ENCODE measurements at places on chromosomes 3 and 15.

GRCh38 chr3:14280326-14280725 lies 101.7 kb downstream of the LSM3 start:
- DNase-seq = no peak

GRCh38 chr3:194867270-194867983 lies 181.7 kb downstream of the FAM43A start:
- peak; percentile 90 for DNase-seq

GRCh38 chr3:188863999-188864406 lies 307.8 kb upstream of the TPRG1 start:
- no peak for DNase-seq

DNA sequence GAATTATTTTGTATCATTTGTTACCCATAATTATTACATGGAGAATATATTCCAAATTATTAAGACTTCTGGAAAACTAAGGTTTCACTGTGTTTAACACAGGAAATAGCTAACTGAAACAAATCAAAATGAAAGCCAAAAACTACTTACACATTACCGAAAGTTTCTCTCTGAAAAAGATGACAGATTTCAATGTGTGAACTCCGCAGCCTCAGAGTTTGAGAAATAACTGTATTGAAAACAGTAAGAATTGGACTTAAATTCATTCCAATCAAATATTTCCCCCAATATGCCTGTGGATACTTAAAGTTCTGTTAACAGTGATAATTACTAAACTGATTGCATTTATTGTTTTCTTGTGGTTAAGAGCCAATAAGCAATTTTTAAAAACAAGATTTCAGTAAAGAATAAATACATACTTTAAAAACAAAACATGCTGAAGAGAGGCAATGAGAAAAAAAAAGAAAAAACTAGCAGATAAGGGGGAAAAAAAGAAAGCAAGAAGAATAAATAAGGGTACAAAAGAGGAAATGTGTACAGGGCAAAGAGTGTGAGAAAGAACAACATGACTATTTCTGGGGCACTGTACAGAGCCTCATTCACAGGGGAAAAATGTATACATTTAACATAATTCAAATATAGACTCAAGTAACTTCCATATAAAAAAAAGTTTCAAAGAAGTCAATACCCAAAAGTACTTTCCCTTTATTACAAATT lies 30.7 kb downstream of the DENND4A start:
- DNase-seq = no peak

- no peak for DNase-seq
Measured at GRCh38 chr15:61685534-61685933, 374.7 kb downstream of the VPS13C start.

GRCh38 chr15:94930960-94931359 lies 699.6 kb downstream of the MCTP2 start:
- no peak for DNase-seq

GRCh38 chr3:7209098-7209497 lies 348.2 kb downstream of the GRM7 start:
- no peak for DNase-seq

DNA sequence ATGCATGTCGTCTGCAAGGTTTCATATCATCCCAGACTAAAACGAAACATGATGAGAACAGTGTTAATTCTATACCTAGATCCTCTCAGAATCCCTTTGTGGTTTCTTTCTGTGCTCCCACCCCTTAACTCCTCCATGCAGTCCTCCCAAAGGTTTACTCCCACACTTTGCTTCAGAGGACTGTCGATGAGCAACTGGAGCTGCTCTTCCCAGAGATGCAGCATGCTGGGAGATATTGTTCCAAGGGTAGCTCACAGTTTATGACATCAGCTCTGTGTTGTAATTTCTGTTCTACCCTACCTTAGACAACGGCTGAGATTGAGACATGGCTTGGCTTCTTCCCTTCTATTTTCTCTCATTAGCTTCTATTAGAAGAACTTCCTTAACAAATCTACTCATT lies 313.0 kb upstream of the COL8A1 start:
- no peak for DNase-seq

DNA sequence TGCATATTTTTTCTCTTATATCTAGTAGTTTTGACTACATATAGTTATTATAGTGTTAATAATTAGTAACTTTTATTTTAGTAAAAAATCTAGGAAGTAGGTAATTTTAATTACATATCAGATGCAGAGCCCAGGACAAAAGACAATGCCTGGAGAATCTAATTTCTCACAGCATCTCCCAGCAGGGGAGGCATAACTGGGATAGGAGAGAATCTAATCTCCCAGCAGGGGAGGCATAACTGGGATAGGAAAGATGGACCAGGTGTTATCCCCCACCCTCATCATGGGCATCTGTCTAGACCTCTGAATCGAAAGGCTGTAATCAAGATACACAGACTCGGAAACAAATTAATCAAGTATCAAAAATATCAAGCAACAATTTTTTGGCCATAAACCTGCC lies 58.2 kb downstream of the OSTN start:
- DNase-seq = no peak

GRCh38 chr15:68389936-68390817 lies 41.8 kb downstream of the ITGA11 start:
- DNase-seq = peak; percentile 94

GRCh38 chr3:64122476-64122875 lies 99.2 kb upstream of the PSMD6 start:
- DNase-seq = no peak

GRCh38 chr3:36991923-36992805 lies 767 bp downstream of the EPM2AIP1 start:
- DNase-seq = peak; percentile 56

DNA sequence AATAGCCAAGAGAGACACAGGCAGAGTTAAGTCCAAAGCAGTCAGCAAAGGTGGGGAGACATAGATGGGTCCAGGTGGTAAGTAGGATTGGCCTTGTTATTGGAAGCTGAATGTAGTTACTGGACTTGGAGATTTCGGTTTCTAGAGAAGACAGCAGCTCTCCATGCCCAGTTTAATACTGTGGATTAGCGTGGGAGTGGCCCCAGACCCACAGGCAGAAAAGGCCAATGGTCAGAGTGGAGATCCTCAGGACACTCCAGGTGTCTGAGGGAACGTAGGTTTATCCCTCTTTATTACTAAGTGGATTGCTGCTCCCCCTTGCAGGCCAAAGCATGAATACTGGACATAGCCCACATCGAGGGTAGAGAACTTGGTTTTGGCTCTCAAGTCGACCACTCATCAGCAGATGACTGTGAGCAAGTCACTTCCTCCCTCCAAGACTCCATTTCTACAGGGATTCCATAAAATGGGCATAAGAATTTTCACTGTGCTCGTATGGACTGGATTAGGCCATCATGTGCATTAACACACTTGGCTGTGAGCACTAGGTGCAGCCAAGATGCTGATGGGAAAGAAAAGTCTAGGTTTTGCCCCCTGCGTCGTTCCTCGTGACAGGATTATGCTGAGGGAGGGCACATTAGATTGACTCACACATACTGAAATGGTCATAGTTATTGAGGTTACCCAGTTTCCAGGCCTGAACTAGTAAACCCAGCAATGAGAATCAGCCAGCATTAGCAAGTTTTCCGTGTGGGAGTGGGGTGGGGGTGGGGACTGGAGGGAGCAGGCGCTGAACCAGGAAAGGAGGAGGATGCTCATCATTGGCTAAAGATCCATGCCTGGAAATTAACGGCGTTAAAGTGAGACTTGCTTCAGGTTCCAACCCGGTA lies 225.2 kb upstream of the TPRG1 start:
- no peak for DNase-seq

DNA sequence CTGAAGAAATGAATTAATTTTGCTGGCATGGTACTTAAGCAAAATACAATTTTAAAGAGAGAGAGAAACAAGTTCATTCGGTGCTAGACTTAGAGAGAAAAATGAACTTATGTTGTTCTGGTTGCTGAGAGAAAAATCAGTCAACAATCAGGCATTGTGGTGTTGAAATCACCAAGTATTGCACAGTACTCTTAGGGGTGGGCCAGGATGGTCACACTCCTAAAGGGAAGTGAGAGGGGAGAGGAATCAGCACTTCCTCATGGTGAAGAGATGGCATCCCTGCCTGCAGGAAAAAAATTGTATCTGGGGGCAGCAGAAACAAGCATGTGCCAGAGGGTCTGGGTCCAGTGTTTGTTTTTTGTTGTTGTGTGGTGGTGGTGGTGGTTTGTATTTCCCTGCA lies 7.0 kb upstream of the DMXL2 start:
- DNase-seq = no peak

- DNase-seq = no peak
Measured at GRCh38 chr3:187720337-187720670, 17.9 kb upstream of the RTP2 start.

DNA sequence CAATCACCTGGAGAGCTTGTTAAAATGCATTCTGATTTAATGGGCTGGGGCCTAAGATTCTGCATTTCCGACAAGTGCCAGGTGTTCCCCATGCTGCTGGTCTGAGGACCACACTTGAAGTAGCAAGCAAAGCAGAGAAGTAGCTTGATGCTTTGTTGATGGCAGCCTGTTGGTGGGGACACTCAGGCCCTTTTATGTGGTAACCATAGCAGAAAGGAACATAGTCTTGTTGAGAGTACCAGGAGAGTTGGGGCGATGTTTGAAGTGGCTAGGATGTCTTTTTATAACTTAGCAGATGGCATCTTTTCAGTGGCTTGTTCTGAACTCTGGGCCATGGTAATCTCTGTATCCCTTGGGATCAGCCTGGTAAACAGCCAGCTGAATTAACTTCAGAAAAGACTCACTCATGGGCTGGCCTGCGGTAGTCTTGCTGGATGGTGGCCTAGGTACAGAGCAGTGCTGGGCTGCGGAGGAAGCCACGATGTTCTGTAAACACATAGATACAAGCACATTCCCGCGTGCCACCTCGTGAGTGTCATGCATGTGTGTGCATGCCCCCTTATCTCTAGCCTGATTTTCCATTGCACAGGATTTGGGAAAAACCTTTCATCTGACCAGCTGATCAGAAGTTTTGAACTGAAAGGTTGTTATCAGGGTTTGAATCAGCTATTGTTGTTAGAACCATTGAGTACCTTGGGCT lies 292.4 kb upstream of the LRRFIP2 start:
- peak; percentile 75 for DNase-seq

DNA sequence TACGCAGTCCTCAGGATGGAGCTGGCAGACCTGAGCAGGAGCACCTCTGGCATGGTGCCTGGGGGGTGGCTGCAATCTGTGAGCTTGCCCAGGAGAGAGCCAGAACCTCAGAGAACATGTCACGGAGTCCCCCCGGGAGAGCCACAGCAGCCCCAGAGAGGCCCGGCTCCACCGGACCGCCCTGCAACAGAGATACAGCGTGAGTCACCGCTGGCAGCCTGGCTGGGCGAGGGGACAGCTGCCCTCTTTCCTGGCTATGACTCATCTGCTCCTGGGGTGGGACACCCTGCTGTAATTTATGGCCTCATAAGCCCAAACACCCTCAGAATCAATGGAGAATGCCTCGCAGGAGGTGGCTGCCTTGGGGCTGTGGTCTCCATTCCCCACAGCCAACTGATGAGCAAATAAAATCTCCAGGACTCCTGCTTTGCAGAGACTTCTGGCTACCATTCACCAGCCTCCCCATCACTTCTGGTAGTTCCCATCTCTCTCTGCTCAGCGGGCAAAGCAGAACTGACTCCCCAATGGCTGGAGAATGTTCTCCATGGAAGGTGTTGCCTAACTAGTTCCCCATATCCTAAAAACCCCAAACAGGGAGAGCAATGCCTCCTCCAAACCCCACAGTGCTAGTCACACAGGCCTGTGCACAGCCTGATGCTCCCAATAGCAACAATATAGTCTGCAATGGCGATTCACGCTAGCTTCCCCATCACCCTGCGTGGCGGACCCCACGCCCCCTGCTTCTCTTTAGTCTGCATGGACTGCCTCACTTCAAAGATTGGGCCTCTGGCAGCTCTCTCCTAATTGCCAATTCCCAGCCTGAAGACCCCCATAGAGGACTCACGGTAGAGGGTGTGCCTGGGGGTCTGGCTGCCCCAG lies 21.6 kb downstream of the ACSBG1 start:
- peak; percentile 72 for DNase-seq

DNA sequence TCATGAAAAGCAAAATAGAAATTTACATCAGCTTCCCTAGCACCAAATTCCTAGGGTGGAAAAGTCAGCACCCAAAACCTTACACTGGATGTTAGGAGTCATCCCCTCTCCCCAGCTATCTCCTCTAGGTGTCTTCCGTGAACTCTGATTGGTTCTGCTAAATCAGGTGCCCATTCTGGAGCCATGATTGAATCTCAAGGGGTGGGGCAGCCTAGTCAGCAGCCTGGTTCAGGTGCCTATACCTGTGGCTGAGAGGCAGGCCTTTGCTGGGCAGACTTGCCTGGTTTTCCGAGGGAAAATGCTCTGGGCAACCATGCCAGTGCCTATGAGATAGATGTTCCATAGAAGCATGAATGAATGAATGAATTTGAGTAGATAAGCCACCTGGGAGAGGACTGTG lies 336.7 kb downstream of the LRTM1 start:
- DNase-seq = no peak

GRCh38 chr3:45665101-45665572 lies 24.1 kb upstream of the SACM1L start:
- DNase-seq = peak; percentile 85

DNA sequence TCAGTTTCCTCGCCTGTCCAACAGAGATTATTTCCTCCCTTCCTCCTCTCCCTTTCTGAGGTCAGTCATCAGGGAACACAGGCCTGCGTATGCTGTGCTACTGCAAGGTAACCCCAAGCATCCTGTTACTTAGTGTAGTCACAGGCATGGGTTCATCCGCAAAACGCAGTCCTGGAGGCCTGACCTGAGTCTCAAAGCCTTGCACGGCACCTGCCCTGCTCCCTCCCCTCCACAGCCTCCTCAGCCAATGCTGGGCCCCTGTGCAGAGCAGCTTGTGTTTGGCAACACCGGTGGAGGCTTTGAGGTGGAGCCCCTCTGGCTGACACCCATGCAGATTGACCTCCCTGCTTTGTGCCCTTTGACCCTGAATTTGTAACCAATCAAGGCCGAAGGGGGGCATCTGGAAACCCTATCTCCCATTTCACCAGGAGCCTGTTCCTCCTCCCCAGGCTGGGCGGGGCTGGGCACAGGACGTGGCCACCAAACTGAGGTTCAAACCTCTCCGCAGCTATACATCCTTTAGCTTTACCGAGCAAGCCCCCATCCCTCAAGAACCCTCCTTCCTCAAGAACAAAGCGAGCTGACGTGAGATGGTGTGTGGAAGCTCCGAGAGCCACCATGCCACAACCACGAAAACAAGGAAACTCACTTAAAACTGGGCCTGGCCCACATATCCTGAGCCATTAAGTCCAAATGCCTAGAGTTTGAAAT lies 21.5 kb downstream of the TKT start:
- no peak for DNase-seq

- DNase-seq = no peak
Measured at GRCh38 chr3:106093616-106094015, 224.8 kb upstream of the CBLB start.

- DNase-seq = no peak
Measured at GRCh38 chr3:105349684-105350387, 16.9 kb upstream of the ALCAM start.

- no peak for DNase-seq
Measured at GRCh38 chr3:46930945-46931403, 45.6 kb downstream of the CCDC12 start.

GRCh38 chr15:48091522-48091921 lies 29.3 kb upstream of the SLC24A5 start:
- no peak for DNase-seq

GRCh38 chr3:182327196-182327681 lies 466.1 kb upstream of the ATP11B start:
- DNase-seq = no peak

Measured in dermis microvascular lymphatic vessel endothelial cell (primary cell).